ENCODE measurements at places on chromosomes 7 and 10.

DNA sequence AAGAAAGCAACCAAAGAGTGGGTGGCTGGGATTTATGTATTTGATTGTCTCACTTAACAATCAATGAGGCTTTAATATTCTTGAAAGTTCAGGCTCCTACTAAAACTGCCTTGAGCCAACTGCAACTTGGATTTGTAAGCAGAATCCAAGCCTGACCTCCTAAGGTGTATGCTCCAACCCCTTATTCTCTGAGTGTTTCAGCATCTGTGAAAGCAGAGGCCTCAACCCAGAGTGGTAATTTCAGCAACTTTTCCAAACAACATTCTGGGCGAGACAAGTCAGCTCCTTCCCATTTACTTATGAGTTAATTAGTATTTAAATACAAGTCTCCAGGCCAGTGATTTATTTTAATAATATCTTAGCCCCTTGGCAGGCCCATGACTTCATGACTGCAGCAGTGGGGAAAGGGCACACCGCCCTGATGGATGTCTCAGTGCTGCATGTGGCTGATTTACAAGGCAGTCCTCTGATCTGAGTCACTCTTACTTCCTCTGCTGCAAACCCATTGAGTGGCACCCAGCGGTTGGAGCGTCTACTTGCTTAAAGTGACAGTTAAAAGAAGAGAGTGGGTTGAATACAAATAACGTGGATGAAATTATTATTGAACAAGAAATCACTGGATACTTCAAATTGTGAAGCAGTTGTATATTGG lies 209.1 kb downstream of the TRIL start:
- ATAC-seq = peak; percentile 74

- peak; percentile 63 for ATAC-seq
Measured at GRCh38 chr10:110723224-110723891, 79.2 kb downstream of the RBM20 start.

DNA sequence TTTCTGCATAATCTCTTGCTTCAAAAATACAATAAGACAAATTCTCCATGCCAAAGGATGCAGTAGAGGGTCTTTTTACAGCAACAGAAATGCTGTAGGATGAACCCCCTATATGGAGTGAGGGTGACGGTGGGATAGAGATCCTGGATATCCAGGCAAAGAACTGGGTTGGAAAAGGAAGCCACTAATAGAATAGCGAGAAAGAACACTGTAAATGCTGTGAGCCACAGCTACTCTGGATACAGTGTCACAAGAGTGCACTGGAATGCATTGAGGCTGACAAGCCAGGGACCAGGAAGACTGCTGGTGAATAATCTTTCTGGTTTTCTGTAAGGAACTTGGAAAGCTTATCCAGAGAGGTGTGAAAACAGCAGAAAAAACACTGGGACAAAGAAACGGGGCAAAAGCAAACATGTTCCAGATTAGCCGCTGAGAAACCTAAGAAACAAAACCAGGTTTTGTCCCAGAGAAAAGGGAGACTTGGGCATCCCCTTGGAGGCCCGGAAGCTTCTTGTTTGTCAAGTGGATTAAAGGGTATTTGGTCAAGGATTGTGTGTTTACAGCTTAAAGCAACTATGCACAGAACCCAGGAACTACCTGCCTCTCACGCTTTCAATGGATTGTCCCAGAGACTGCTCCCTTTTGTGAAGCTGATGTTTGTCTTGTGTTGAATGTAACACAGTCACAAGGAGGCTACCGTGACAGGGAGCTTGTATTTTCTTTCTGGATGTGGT lies 6.2 kb upstream of the MSMB start:
- ATAC-seq = no peak

DNA sequence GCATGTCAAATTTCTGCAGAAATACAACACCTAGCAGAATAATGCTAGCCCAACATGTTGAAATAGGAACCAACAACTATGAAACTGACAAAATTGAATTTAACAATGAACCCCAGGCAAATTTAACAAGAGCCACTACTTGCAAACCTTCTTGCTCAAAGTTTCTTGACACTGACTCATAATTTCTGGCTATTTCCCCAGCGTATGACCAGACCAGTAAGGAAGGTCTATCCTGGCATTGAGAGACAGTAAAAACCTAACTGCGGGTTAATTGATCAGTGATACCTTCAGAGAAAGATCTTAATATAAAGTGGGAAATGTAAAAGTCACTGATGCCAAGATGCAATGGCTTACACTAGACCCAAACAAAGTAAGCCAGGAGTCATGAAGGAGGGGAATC lies 510.1 kb downstream of the ARL4A start:
- no peak for ATAC-seq

DNA sequence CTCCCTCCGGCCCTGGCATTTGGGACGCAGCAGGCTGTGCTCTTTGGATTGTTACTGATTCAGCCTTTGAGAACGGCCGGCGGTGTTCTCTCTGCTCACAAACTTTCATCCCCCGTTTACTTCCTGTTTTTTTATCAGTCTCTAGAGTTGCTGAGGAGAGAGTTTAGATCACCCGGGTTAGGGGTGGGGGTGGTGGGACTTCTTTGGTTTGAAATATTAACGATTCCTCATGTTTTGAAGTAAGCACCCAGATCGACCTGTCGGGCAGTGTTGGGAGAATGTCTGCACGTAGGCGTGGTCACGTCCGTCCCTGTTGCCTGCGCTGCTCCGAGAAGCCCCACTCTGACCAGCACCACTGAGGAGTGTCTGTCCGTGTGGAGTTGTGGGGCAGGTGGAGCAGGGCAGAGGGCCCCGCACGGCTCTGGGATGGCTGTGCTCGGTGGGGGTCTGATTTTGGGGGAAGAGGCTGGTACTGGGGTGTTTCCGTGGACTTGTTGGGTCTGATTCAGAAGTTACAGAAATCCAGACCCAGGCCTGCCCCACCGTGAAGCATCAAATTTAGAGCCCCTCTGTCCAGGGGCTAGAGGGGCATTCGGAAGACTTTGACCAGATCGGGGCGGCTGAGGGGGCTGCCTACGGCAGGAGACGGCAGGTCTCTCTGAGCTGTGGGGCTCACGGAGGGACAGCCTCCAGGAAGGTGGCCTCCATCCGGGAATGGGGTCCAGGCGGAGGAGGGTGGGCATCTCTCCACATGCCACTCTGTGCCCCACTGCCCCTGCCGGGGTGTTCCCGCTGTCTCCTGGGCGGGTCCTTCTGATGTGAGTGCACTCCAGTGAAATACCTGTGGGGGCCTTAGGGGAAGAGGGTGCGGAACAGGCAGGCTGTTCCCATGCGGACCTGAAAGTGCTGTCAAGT lies 7.4 kb downstream of the INPP5A start:
- ATAC-seq = peak; percentile 45

DNA sequence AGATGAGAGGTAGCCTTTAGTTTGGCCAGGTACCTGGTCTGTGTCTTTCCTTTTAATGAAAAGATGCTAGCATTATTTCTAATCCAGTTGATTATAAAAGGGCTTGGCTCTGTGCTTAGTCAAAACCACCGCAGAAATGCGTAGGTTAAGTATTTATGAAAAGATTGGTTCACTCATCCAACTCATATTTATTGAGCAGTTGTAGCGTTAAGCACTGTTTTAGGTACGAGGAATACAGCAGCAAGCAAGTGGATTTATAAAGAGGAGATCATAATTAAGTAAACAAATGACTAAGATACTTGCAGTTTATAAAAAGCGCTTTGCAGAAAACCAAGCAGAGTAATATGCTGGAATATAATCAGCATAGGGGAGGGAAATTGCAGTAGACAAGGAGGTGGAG lies 129.8 kb downstream of the PPP1R17 start:
- no peak for ATAC-seq

DNA sequence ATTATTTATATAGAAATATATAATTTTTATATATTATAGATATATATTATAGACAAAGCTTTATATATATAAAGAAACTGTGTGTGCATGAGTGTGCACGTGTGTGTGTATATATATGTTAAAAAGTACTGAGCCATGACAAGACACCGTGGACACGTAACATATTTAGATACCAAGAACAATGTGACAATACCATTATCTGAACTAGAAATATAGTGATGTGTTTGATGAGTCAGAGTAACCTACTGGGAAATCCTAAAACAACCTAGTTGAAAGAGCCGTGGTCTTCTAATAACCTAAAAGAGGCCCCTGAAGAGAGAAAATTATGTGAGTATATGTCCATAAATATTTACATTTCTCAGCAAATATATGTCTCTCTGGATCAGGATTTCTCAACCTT lies 50.7 kb upstream of the ITGB8 start:
- no peak for ATAC-seq

GRCh38 chr7:1535701-1536454 lies 5.4 kb downstream of the MAFK start:
- no peak for ATAC-seq

DNA sequence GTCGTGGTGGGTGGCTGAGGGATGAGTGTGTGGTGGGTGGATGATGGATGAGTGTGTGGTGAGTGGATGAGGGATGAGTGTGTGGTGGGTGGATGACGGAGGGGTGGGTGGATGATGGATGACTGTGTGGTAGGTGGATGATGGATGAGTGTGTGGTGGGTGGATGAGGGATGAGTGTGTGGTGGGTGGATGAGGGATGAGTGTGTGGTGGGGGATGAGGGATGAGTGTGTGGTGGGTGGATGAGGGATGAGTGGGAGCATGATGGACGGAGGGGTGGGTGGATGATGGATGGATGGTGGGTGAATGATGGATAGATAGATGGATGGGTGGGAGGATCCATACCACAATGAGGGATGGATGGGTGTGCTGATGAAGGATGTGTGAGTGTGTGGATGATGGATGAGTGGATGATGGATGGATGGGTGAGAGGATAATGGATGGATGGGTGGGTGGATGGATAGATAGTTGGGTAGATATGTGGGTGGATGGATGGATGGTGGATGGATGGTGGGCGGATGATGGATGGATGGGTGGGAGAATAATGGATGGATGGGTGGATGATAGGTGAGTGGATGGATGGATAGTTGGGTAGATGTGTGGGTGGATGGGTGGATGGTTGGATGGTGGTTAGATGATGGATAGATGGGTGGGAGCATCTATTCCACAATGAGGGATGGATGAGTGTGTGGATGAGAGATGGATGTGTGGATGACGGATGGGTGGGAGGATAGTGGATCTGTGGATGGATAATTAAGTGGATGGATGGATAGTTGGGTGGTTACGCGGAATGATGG lies 266.8 kb downstream of the CELF2 start:
- no peak for ATAC-seq

DNA sequence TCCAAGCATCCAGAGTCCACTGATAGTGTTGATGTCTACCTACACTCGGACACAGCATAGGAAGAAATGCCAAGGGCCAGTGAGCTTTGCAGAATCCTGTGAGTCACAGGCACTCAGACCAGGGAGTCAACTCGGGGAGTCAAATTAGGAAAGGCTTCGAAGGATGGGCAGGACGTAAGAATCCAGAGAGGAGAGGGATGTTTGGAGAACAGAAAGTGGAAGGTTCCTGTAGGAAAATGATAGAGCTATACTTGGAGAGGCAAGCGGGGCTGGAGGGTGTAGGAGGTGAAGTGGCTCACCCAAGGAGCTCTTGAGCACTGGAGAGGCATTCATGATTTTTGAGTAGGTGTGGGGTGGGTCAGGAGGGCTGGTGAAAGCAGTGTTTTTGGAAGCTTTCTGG lies 3.0 kb downstream of the ZYX start:
- ATAC-seq = no peak

- no peak for ATAC-seq
Measured at GRCh38 chr7:155222061-155222460, 75.6 kb upstream of the INSIG1 start.

DNA sequence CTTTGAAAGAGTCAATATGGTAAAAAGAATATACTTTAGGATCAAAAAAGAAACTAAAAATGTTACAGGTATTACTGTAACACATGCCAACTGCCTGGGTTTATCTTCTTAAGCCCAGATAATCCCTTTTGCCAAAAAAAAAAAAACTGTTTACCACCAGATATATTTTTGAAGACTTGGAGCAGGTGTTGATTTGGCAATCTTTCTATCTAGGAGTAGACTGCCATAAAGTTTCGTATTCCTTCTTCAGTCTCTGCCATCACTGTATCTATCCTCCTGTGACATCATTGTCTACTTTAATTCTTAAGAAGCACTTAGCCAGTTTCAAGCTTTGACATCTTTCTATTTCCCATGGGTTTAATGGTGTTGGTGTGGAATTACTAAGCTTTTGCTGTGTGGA lies 161.0 kb downstream of the ST7 start:
- ATAC-seq = no peak

DNA sequence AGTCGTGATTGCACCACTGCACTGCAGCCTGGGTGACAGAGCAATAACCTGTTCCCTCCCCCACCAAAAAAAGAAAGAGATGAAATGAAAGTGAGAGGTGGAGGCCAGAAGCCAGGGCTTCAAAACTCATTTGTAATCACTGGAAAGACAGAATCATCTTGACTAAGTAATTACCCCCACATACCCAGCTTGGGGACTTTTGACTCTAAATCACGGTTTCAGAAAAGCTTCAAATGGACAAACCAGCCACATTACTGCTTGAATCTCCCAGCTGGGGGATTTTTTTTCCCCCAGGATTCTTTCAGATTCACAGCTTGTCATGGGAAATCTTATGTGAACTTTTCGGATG lies 361.0 kb downstream of the FRMD4A start:
- no peak for ATAC-seq

GRCh38 chr10:66698069-66698468 lies 227.8 kb upstream of the LRRTM3 start:
- ATAC-seq = no peak

Measured in stimulated activated memory B cell treated with anti-CD40 and anti-IgM and Interleukin-4, amounts not matched to agents 10 μg/mL and 1 μg/mL and 100 μg/mL, for 72 hours (primary cell).